ENCODE measurements at places on chromosomes 6 and 20.

DNA sequence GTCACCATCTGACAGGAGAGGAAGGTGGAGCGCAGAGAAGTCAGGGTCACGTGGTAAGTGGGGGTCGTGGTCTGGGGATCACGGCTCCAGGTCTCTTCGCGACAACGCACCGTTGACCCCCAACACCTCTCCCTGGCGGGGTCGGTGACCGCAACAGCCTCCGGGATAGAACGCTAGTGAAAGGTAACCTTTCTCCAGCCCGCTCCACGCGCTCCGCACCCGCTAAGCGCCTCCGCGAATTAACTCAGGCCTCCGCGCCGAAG is 600 bp upstream of the SYNJ2 start:
- DNase-seq, result no peak

GRCh38 chr20:60085551-60086132 is 127.4 kb downstream of the CDH26 start:
- no peak for DNase-seq

DNA sequence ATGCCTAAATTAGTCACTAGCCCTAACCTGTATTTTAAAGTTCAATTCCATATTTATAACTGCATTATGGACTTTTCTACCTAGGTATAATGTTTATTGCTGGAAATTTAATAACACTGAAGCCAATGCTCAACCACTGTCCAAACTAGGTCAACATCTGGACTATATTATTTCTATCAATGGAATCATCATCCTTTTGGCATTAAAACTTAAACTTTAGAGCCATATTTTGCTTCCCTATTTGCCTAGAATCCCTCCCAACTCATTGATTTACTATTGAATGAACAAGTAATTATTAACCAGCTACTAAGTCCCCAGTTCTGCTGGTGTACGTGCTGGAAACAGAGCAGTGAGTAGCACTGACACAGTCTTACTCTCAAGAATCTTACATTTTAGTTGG is 291.7 kb upstream of the SPTLC3 start:
- no peak for DNase-seq

GRCh38 chr6:42817907-42818306 is 36.1 kb downstream of the BICRAL start:
- DNase-seq, result no peak

DNA sequence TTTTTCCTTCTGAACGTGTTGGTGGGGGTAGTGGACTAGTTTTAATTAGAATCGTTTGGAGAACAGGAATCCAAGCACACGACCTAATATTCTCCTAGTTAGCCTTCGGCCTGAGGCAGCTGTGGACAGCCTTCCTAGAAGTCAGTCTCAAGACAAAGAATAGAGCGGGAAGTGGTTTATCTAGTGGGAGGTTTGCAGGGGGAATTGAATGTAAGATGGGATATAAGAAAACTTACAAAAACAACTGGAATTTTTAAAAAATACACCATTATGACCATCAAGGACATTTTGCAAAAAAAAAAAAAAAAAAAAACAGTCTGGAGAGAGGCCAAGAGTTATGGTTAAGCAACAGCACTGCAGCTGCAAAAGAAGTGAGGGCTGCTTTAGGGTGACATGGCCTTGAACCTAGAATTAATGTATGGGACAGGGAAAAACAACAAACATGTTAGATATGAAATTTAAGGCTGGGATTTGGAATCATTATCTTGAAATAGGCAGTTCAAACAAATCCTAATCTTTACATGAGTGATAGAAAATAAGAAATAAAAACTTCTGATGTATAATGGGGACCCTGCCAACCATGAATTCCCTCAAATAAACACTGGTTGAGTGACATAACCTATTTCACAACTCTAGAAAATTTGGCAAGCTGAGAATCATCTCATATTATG is 40.2 kb downstream of the PLAGL1 start:
- no peak for DNase-seq

DNA sequence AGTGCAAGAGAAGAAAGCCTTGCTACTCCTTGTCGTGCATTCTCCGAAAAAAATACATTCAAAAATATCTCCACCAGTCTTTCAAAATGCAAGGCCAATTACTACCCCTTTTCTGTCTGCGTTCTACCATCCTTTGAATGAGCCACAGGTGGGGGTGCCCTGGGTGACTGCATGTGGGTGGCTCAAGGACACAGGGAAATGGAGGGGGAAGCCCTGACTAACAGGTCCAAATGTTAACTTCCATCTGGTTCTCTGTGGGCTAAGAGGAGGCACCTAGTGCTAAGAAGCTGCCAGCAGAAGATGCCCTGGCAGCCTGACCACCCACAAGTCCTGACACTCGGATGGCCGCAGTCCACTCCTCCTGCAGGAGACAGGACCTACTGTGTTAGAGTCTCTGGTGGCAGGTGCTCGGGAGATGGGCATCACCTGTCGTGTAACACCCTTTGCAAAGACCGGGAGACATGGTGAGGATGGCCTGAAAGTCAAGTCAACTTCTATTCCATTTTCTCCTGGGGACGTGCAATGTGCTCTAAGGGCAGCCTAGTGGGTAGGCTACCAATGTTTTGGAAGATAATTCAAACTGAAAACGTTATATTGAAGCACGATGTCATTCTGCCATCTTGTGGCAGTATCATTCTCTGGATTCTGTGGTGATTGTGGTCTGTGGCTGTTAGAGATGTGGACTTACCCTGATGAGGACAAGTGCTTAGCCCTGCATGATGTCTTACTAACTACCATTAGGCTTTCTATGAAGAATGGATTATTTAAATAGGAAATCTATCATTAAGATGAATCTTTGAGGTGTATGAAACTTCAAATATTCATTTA is 27.4 kb upstream of the IGF2R start:
- DNase-seq, result no peak

GRCh38 chr6:62390401-62390800 is 104.4 kb upstream of the KHDRBS2 start:
- no peak for DNase-seq

GRCh38 chr6:56914798-56915658 is 39.9 kb upstream of the BEND6 start:
- DNase-seq, result no peak

DNA sequence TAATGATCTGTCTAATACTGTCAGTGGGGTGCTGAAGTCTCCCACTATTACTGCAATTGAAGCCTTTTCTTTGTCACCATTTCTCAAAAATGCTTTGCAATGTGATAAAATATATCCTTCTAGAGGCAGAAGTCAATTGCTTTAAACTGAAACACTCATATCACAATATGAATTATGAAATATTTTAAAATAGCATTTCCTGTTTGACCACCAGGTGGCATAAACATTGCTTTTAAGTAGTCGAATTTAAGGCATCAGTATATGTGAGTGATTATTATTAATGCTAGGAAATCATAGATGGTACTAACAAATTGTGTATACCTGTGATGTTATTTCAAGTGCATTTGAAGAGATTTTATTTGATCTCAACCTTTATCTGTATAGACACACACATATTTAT is 87.5 kb downstream of the MEI4 start:
- no peak for DNase-seq

DNA sequence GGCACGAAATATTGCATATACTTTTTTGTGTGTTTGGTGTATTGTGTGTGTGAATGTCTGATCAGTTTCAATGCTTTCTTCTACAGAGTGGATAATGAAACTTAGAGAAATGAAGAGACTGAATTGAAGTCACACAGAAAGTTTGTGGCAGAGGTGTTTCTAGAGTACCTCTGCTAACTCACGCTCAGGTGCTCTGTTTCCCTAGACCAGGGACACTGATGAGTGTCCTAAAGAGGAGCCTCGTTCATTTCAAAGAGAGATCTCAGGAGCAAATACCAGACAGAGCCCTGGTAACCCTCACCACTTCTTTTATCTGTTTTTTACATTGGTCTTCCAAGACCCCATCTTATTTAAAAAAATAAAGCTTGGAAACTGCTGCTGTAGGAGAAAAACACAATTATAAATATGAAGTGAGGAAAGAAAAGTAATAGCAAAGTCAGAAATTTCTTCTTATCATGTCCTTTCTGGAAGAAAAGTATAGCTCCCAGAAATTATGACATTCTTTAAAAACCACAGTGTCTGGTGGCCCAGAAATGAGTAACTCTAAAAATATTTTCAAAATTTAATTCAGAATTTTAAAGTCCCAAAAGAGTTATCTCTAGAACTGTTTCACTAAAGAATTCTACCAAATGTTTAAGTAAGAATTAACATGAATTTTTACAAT is 720.6 kb downstream of the RFPL4B start:
- DNase-seq, result no peak

DNA sequence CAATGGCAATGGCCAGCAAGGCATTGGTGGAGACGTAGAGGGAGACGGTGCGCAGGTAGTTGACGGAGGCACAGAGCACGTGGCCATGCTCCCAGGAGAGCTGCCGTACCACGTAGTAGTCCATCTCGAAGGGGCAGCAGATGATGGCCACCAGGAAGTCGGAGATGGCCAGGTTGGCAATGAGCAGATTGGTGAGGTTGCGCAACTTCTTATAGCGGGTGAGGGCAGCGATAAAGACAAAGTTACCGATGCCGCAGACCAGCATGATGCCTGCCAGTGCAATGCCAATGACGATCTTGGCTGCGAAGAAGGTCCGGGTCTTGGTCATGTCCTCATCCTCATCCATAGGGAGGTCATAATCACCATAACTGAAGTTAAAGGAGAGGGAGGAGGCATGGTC is 2.8 kb downstream of the PROKR2 start:
- no peak for DNase-seq

- DNase-seq, result no peak
These were observed 43.2 kb upstream of the SMIM8 start for GRCh38 chr6:87279196-87279595.

GRCh38 chr20:44516491-44516890 is 5.4 kb downstream of the SERINC3 start:
- DNase-seq, result no peak

GRCh38 chr20:4151991-4152695 is 136.8 kb upstream of the RNF24 start:
- DNase-seq, result no peak

DNA sequence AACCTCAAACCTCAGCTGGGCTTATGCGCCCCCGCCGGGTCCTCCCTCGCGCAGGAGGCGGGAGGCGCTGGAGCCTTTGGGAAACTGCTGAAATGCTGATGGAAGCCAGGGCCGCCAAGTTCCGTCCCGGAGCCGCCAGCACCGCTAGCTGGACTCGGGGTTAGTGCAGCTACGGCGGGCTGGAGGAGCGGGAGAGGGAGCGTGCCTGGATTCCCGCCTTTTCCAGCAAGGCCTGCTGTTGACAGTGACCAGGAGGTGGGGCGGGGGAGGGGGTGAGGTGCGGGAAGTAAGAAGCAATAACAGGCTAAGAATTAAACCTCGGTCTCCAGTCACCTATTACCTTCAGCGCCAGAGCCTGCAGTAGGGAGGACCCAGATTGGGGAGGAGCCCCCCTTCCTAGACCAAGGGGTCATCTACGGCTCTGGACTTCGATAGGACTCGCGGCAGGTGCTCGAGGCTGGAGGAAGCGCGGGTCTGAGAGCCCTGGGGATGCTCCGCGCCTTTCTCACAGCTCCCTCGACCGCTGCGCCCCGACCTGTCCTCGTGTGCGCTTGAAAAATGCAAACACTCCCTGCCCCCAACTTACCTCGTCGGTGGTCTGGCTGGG is 20.5 kb downstream of the COL9A1 start:
- DNase-seq, result no peak

DNA sequence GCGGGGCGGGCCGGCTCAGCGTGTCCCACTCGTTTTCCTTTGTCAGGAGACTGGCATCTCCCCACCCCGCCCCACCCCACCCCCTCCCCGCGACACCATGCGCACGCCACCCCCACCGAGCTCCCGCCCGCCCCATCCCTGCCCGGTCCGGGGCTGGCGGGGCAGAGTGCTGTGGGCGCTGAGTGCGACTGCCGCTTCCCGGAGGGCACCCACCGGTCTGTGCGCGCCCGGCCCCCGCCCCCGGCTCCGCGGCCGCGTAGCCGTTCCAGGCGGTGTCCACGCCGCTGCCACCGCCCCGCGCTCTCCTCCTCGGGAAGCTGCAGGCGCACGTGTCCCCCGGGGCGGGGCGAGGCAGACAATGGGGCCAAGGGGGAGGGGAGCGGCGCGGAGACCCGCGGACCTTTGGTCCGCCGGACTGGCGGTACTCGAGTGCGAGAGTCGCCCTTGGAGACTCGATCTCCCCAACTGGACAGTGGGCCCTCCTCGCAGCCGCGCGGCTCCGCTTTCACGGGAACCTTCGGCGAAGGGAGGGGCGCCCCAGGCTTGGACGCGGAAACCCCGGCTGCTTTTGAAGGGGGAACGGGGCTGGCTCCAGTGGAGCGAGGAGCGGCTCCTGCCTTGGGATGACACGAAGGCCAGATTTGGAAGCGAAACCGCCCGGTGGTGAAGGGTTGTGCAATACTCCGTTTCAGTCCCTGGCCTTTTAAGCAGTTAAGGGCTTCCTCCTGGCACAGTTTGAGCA is 1.0 kb upstream of the SYNCRIP start:
- peak; percentile 27 for DNase-seq

DNA sequence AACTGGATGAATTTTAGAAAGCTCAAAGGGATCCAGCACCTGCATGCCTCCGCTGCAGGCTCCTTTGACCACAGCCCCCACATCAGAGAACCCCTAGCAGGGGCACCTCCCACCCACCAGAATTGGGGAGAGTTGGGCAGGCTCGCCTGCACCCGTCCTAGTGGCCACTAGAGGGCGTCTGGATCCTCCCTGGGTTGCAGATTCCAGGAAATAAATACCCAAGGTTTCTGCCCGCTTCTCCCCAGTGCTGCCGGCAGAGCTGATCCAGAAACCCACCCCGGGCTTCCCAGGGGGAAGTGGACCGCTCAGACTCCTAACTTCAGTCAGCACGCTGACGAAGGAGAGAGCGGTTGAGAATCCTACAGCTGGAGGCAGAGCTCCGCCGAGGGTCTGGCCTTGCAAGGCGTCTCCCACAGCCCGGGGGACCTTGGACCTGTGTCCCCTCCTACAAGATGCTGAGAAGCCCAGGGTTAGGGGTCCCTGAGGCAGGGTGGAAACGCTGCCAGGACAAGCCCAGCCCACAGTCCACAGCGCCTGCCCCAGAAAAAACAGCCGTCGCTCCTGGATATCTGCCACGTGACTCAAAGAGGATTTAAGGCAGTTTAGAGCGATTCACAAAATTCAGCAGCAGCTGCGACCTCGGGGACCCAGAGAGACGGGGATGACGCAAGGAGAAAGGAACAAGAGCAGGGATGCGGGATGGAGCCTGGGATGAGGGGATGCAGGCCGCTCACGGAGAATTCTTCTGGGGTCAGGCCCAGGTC is 32.6 kb upstream of the PHACTR3 start:
- no peak for DNase-seq

GRCh38 chr6:54390362-54390761 is 82.1 kb downstream of the TINAG start:
- DNase-seq, result no peak

- no peak for DNase-seq
These were observed 142.2 kb downstream of the MBOAT1 start for GRCh38 chr6:20070047-20070446.

DNA sequence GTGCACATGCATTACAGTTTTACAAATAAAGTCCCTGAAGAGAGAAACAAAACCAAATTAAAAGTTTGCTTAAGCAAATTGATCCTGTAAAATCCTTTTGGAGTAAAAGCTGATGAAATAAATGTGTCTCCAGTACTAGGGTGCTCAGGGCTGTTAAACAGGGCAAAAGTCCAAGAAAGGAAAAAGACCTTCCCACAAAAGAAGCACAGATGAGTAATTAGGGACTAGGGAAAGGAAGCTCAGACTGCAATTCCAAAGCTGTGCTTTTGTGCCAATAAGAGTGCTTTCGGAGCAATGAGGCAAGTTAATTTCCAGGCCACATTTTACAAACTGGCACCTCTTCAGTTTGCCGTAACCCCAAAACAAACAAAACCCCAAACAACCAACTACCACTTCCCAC is 10.4 kb upstream of the RNF182 start:
- DNase-seq, result no peak

GRCh38 chr6:167933290-167933689 is 64.2 kb upstream of the KIF25 start:
- DNase-seq, result no peak

- DNase-seq, result no peak
These were observed 150.0 kb upstream of the AHI1 start for GRCh38 chr6:135647521-135647920.
